ENCODE measurements at places on chromosomes 6 and 20. TPM values are rescaled to one million over a fixed set of nuclear protein-coding genes. Genes with fewer than 3 reads are reported as not detected.

DNA sequence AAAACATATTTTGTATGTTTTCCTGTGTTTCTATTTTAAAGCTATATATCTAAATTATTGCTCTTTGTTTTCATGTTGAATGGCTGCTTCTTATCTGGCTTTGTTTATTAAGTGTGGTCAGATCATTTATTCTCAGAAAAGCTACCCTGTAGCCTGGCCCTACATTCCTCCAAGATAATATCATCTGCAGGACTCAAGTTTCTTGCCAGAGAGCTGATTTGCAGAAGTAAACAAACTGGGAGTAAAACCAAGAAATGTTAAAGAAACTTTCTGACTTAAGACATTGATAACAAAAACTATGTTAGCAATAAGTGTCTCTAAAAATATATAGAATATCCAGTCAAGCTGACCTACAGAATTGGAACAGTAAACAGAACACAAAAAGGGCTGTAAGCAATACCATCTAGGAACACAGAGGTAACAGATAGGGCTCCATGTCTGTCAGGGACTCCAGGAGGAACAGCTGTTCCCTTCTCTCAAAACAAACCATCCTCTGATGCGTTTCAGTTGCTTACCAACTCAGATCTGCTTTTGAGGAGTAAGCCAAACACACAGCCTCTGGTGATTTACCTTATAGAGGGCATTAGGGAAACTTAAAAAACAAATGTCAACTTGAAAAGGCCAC lies 17.5 kb upstream of the CEP85L start:
- H3K27ac ChIP-seq, result no peak overlapping the region
- H3K4me1 ChIP-seq, result no peaks in the 10 kb centered on the region

GRCh38 chr20:38957235-38957876 lies 4.8 kb upstream of the DHX35 start:
- no peaks in the 10 kb centered on the region for H3K36me3 ChIP-seq
- H3K27ac ChIP-seq, result no peak overlapping the region
- no peak for DNase-seq
- no peaks in the 10 kb centered on the region for H3K27me3 ChIP-seq
- H3K4me1 ChIP-seq, result peaks cover 5% of the 10 kb centered on the region
- no peak overlapping the region for H3K4me3 ChIP-seq

The NFS1 gene
- 12.6 TPM for total RNA-seq

GRCh38 chr6:90758741-90759140 lies 171.9 kb upstream of the MAP3K7 start:
- H3K36me3 ChIP-seq, result no peaks in the 10 kb centered on the region
- no peaks in the 10 kb centered on the region for H3K4me1 ChIP-seq
- H3K4me3 ChIP-seq, result no peak overlapping the region
- H3K27me3 ChIP-seq, result no peaks in the 10 kb centered on the region
- no peak overlapping the region for H3K27ac ChIP-seq

DNA sequence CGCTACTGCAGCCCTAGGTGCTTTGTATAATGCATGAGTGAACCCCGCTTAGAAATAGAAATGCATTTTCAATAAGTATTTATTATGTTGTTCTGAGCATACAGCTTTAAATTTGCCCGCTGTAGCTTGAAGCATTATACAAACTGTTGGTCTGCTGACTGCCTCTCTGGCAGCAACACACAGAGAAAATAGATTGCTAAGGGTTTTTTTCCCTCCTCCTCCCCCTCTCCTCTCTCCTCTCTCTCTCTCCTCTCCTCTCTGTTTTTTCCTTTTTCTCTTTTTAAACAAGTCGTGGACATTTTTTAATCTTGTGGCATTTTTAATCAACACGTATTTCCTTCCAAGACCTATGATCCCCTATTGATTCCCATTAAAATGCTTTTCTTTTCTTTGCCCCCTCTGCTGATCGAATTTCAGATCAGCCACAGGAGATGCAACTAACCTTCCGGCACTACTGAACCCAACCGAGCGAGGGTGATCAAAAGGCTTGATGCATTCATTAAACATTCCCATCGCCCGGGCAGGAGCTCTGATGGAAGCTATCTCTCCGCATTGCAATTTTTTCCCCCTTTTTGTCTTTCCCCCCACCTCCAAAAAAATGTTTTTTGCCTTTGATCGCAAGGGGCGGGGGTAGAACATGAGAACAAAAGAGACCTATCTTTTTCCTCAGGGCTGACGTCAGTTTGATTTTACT lies 90.7 kb upstream of the ARID1B start:
- DNase-seq, result no peak
- H3K4me1 ChIP-seq, result peaks cover 1% of the 10 kb centered on the region
- H3K27ac ChIP-seq, result peak overlapping the region; percentile 94
- H3K36me3 ChIP-seq, result no peaks in the 10 kb centered on the region
- no peaks in the 10 kb centered on the region for H3K27me3 ChIP-seq

GRCh38 chr6:136383268-136383937 lies 93.8 kb upstream of the BCLAF1 start:
- H3K4me1 ChIP-seq, result no peaks in the 10 kb centered on the region
- H3K27ac ChIP-seq, result no peak overlapping the region
- no peak for DNase-seq
- H3K4me3 ChIP-seq, result no peak overlapping the region
- H3K36me3 ChIP-seq, result no peaks in the 10 kb centered on the region

- no peak for DNase-seq
- H3K27me3 ChIP-seq, result no peaks in the 10 kb centered on the region
- H3K4me1 ChIP-seq, result no peaks in the 10 kb centered on the region
- H3K4me3 ChIP-seq, result no peak overlapping the region
- H3K36me3 ChIP-seq, result no peaks in the 10 kb centered on the region
These were observed 48.9 kb upstream of the TNFRSF21 start for GRCh38 chr6:47358440-47359225.

- DNase-seq, result no peak
- no peaks in the 10 kb centered on the region for H3K36me3 ChIP-seq
- no peaks in the 10 kb centered on the region for H3K4me1 ChIP-seq
- no peak overlapping the region for H3K4me3 ChIP-seq
- no peaks in the 10 kb centered on the region for H3K27me3 ChIP-seq
These were observed 52.1 kb downstream of the RNASET2 start for GRCh38 chr6:166904101-166904746.

DNA sequence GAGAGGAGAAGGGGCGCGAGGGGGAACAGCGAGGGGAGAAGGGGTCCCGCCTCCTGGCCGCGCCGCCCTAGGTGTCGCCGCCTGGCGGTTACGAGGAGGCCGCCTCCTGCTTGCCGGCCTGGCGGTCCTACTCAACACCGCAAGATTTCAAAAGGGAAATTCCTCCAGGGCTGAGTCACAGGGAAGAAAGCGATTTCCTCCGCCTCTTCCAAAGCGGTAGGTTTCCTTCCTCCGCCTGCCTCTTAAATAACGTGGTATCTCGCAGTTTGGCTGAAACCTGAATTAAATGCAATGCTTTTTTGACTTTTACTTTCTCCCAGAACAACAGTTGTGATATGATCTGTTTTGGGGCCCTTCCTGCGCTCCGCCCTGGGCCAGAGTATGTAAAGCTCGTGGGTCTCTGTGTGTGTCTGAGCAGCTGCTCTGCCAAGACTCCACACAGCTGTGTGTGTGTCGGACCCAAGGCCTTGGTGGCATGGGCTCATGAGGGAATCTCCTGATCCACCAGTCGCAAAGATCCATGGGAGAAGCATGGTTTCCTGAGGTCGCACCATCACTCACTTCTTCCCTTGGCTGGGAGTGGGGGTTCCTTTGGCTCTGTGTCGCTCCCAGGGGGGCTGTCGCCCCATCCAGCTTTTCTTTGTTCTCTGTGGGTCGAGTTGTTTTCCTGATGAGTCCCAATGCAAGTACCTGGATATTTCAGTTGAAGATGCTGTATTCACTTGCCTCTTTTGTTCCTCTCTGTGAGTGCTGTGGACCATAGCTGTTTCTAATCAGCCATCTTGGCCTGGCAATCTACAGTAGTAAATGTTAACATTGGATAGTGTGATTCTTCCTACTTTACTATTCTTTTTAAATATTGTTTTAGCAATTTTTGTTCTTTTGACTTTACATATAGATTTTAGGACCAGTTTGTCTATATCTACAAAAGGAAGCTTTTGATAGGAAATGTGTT lies 31.6 kb upstream of the NOTCH4 start:
- DNase-seq, result peak; percentile 90
- no peaks in the 10 kb centered on the region for H3K27me3 ChIP-seq
- H3K4me3 ChIP-seq, result peak overlapping the region; percentile 10
- no peak overlapping the region for H3K27ac ChIP-seq
- no peaks in the 10 kb centered on the region for H3K4me1 ChIP-seq
- no peaks in the 10 kb centered on the region for H3K36me3 ChIP-seq

DNA sequence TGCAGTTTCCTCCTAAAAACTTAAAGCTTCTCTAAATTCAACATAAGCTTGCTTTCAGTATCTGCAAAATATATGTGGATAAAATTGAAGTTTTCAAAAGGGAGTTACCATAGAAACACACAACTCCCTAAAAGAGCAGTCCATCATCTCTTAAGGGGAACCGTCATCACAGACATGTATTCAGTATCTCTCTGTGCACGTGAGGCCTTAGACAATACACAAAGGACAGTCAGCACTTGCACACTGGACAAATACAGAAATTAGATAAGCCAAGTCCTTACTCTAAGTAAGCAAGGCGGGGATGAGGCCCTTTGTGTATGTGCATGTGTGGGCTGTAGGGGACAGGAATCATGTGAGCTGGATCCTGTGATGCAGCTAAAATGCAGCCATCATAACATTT lies 136.6 kb downstream of the BACH2 start:
- H3K4me1 ChIP-seq, result peaks cover 1% of the 10 kb centered on the region
- no peaks in the 10 kb centered on the region for H3K27me3 ChIP-seq
- peak overlapping the region; percentile 64 for H3K27ac ChIP-seq
- H3K4me3 ChIP-seq, result no peak overlapping the region
- H3K36me3 ChIP-seq, result no peaks in the 10 kb centered on the region

GRCh38 chr6:3293271-3294155 lies 34.8 kb downstream of the PSMG4 start:
- H3K27ac ChIP-seq, result no peak overlapping the region
- no peak overlapping the region for H3K4me3 ChIP-seq
- H3K27me3 ChIP-seq, result no peaks in the 10 kb centered on the region
- H3K4me1 ChIP-seq, result no peaks in the 10 kb centered on the region
- no peaks in the 10 kb centered on the region for H3K36me3 ChIP-seq
- no peak for DNase-seq

The FGD2 gene
- 19.9 TPM for total RNA-seq

The GJA1 gene
- 185 TPM for total RNA-seq

The PTCRA gene
- total RNA-seq, result not detected

- H3K36me3 ChIP-seq, result no peaks in the 10 kb centered on the region
- H3K4me3 ChIP-seq, result peak overlapping the region; percentile 84
- peak overlapping the region; percentile 2 for H3K27ac ChIP-seq
These were observed 1.4 kb upstream of the TRERF1 start for GRCh38 chr6:42453031-42453653.

The SULF2 gene
- 85.8 TPM for total RNA-seq

- DNase-seq, result no peak
- no peaks in the 10 kb centered on the region for H3K27me3 ChIP-seq
- H3K4me1 ChIP-seq, result no peaks in the 10 kb centered on the region
- H3K27ac ChIP-seq, result no peak overlapping the region
These were observed 535.4 kb upstream of the NRSN1 start for GRCh38 chr6:23590498-23591126.

The TRIM10 gene
- total RNA-seq, result 0.12 TPM

The KCNK17 gene
- 10.4 TPM for total RNA-seq

DNA sequence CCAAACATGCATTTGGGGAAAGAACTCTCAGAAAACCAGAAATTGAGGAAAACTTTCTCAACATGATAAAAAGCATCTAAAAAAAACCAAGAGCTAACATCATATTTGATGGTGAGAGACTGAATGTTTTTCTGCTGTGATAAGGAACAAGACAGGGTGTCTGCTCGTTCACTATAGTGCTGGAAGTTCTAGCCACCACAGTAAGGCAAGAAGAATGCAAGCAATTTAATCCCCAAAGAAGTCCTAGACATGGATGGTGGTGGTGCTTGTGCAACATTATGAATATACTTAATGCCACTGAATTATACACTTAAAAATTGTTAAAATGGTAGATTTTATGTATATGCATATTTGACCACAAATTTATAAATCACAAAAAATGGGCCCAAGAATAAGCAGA lies 53.4 kb downstream of the LYRM2 start:
- H3K4me1 ChIP-seq, result no peaks in the 10 kb centered on the region
- no peak overlapping the region for H3K27ac ChIP-seq
- H3K36me3 ChIP-seq, result no peaks in the 10 kb centered on the region
- H3K27me3 ChIP-seq, result no peaks in the 10 kb centered on the region
- no peak for DNase-seq

GRCh38 chr20:19930426-19930825 lies 86.7 kb upstream of the NAA20 start:
- no peak for DNase-seq
- no peak overlapping the region for H3K27ac ChIP-seq
- no peaks in the 10 kb centered on the region for H3K36me3 ChIP-seq
- no peak overlapping the region for H3K4me3 ChIP-seq
- H3K4me1 ChIP-seq, result no peaks in the 10 kb centered on the region
- no peaks in the 10 kb centered on the region for H3K27me3 ChIP-seq

GRCh38 chr20:53926428-53927028 lies 143.9 kb downstream of the BCAS1 start:
- no peaks in the 10 kb centered on the region for H3K4me1 ChIP-seq
- H3K36me3 ChIP-seq, result no peaks in the 10 kb centered on the region
- DNase-seq, result no peak
- no peak overlapping the region for H3K27ac ChIP-seq

GRCh38 chr6:118748311-118749062 lies 97.1 kb upstream of the CEP85L start:
- no peaks in the 10 kb centered on the region for H3K27me3 ChIP-seq
- H3K4me3 ChIP-seq, result no peak overlapping the region
- H3K4me1 ChIP-seq, result no peaks in the 10 kb centered on the region
- DNase-seq, result no peak
- H3K27ac ChIP-seq, result no peak overlapping the region
- H3K36me3 ChIP-seq, result no peaks in the 10 kb centered on the region

- H3K4me3 ChIP-seq, result no peak overlapping the region
- H3K27ac ChIP-seq, result no peak overlapping the region
- no peak for DNase-seq
- H3K4me1 ChIP-seq, result no peaks in the 10 kb centered on the region
These were observed 82.2 kb upstream of the OPRM1 start for GRCh38 chr6:153956808-153957207.

GRCh38 chr6:81895511-81896185 lies 143.2 kb upstream of the TENT5A start:
- peaks cover 3% of the 10 kb centered on the region for H3K4me1 ChIP-seq
- H3K27me3 ChIP-seq, result no peaks in the 10 kb centered on the region
- DNase-seq, result no peak
- no peak overlapping the region for H3K4me3 ChIP-seq
- H3K27ac ChIP-seq, result no peak overlapping the region

GRCh38 chr6:65706436-65706835 lies 590 bp downstream of the EYS start:
- H3K4me3 ChIP-seq, result no peak overlapping the region
- no peaks in the 10 kb centered on the region for H3K27me3 ChIP-seq
- no peak for DNase-seq

The SLC12A5 gene
- total RNA-seq, result 2.4 TPM

The TFAP2A gene
- total RNA-seq, result 0.23 TPM

DNA sequence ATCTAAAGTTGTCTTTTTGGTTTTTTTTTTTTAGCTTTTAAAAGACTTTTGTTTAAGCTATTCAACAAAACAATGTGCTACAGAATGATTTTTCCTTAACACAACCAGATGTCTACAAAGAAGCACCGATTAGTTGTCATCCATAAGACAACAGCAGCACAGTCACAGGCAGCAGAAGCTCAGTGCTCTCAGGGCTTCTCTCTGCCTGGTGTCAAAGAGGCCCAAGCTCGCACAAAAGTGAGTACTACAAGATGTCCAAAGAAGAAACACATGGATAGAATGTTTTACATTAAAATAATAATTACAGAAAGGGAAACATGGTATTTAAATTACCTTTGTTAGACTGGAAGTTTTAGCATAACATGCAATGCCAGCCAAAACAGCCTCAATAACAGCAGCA lies 81.6 kb downstream of the DNAAF9 start:
- H3K27me3 ChIP-seq, result no peaks in the 10 kb centered on the region
- H3K27ac ChIP-seq, result no peak overlapping the region
- no peak for DNase-seq
- no peaks in the 10 kb centered on the region for H3K4me1 ChIP-seq
